ENCODE measurements at places on chromosomes 13 and 19.

GRCh38 chr13:49240017-49240416 lies 7.7 kb upstream of the CDADC1 start:
- DNase-seq = no peak

- no peak for DNase-seq
These were observed 2.7 kb downstream of the KIRREL2 start for GRCh38 chr19:35859414-35859813.

DNA sequence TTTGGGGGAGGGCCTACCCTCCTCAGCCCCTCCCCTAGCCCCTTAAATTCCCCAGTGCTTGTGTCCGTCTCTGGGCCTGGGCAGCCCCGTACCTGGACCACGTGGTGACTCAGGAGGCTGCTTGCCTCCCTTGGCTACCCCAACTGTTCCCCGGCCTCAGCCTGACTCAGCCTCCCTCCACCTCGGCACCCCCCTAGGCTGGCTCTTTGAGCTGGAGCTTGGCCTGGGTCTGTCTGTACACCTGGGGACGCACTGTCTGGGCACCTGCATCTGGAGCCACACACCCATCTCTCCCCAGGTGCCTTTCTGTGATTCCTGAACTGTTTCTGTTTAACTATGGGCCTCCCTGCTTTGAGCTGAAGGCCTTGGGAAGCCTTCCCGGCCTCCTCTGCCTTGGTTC lies 1.8 kb upstream of the KLK14 start:
- no peak for DNase-seq

GRCh38 chr13:99724633-99725517 lies 223.6 kb downstream of the TM9SF2 start:
- no peak for DNase-seq

GRCh38 chr13:69077267-69077666 lies 1030.4 kb upstream of the ATXN8OS start:
- no peak for DNase-seq

GRCh38 chr13:20977394-20977793 lies 74.8 kb upstream of the XPO4 start:
- DNase-seq = no peak

GRCh38 chr19:2600914-2601870 lies 101.3 kb downstream of the GNG7 start:
- no peak for DNase-seq

DNA sequence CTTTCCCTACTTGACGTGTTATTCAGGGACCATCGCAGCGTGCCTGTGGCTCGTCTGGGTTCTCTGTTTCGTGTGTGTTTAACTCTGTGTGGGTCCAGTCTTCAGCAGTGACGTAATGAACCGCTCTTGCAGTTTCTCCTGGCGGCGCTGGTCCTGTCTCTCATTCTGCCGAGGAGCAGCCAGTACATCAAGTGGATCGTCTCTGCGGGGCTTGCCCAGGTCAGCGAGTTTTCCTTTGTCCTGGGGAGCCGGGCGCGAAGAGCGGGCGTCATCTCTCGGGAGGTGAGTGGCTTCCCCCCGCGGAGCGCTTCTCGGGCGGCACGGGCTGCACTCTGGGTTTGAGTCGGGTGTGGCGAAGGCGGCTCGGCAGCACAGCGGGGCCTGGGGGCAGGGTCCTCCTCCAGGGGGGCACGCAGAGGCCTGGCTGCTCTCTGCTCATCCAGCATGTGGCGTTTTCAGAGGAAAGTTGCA lies 36.3 kb upstream of the TFDP1 start:
- DNase-seq = no peak

- DNase-seq = no peak
These were observed 8.3 kb downstream of the PIAS4 start for GRCh38 chr19:4015705-4016402.

GRCh38 chr19:29882719-29883105 lies 59.3 kb upstream of the URI1 start:
- no peak for DNase-seq

DNA sequence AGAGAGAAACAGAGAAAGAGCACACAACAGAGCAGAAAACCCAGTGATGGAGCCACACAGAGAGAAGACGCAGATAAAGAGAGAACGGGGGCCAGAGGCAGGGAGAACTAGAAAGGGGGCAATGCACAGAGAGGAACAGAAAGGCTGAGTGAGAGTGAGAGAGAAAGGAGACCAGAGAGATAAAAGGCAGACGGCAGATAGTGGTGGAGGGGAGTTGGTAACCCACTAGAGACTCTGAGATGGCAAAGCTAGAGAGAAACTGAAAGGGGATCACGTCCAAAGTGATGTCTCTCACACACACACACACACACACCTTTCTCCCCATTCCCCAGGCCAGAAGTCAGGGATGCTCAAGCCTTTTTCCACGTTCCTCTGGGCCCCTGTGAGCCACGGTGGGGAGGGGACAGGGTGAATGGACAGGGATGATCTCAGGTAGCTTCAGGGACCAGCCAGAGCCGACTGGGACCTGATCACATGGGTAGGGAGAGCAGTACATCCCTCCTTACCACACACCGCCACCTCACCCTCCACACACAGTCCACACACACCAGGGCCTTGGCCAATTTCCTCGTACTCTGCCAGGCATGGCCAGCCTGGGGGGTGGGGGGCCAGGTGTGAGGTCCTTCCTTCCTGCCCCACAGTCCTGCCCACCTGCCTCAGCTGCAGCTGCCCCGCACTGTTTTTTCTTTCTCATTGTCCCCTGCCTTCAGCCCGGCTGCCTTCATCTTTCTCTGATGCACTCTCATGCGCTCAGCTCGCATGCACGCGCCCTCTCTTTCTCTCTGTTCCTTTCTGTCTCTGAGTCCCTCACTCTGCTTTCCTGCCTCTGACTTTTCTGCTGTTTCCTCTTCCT lies 22.5 kb upstream of the POU2F2 start:
- no peak for DNase-seq

- no peak for DNase-seq
These were observed 8.8 kb downstream of the ELOF1 start for GRCh38 chr19:11550265-11550664.

- no peak for DNase-seq
These were observed 3.8 kb downstream of the DBP start for GRCh38 chr19:48633148-48634035.

DNA sequence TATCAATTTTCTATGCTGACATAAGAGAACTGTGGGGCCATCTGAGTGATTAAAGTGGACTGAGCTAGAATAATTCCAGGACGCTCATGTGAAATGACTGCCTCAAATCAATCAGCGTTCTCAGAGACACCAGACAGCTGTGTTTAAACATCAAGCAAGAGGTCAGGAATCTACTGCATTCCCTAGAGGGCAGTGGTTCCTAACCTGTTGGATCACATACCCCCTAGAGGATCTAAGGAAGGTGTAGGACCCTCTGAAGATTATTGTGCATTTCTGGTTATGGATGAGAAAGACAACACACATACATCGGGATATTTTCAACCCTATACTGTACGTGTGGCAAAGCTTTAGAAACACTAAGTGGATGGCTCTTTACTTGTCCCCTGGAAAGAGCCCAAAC lies 51.8 kb upstream of the FREM2 start:
- DNase-seq = no peak

DNA sequence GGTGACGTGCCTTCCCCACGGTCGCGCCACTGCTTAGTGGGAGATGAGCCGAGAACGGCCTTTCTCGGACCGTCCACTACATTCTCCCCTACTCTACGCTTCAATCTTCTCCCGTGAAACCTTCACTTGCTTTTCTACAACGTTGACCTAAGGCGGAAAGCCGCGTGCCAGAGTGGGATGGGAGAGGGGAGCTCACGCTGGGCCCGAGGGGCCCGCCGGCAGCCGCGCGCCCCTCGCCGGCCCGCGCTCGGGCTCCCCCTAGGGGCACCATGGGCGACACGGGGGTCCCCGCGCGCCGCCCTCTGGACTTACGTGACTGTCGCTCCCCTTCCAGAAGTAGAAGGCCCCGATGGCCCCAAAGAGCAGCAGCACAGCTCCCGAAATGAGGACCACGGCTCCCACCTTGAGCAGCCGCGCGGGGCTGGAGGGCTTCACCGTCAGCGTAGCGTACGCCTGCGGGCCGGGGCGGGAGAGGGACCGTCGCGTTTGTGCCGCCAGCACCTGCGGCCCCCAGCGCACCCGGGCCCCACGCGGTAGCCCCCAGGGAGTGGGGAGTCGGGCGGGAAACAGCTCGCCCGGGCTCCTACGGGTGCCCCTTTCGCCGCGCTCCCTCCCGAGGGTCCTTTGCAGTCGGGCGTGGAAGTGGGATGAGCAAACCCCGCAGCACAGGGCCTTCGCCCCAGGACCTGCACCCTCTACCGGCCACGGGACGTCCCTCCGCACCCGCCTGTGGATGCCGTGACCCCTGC lies 727 bp downstream of the CNMD start:
- peak; percentile 20 for DNase-seq

DNA sequence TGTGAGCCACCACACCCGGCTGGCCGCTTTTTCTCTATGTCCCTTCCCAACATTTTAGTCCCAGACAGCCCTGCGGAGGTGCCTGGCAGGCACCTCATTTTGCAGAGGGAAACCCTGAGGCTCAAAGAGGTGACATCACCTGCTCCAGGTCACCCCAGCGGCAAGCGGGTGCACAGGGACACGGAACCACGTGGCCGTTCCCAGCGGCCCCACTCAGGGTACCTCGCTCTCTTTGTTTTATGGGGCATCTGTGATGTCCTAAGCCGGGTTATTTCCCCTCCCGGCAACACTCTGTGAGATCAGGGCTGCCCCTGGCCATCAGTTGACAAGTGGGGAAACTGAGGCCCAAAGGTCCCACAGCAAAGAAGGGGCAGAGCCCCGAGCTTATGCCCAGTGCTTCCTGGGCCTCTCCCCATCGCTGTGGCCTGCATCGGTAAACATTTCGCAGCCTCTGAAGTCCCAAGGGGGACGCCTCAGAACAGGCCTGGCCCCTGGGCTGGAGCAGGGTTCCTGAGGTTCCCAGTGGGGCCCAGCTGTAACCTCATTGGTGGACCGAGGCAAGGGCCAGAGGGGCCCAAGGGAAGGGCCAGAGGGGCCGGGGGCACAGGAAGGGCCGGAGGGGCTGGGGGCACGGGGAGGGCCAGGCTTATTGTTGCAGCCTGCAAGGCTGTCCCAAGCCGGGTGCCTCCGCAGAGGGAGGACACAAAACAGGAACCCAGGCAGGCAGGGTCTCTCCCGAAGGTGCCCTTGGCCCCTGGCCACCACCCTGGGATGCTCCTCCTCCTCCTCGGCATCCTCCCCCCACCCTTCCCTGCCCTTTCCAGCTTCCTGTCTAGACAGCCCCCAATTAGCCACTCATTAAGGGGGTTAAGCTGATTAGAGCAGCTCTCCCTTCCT lies 39.0 kb downstream of the SMIM24 start:
- DNase-seq = no peak

GRCh38 chr13:110911880-110912279 lies 3.0 kb downstream of the ANKRD10 start:
- no peak for DNase-seq
